LHCN-M2 (cell line): ENCODE measurements at places on chromosomes 13 and 19. TPM values are rescaled to one million over a fixed set of nuclear protein-coding genes. Genes with fewer than 3 reads are reported as not detected.

- no peak for DNase-seq
These were observed 890.1 kb upstream of the PCDH20 start for GRCh38 chr13:62305756-62306155.

- no peak for DNase-seq
These were observed 953.2 kb downstream of the DIAPH3 start for GRCh38 chr13:59210543-59210942.

GRCh38 chr13:60152904-60153303, 10.8 kb downstream of the DIAPH3 start:
- DNase-seq, result no peak

GRCh38 chr19:41563854-41564514, 12.0 kb upstream of the CEACAM21 start:
- DNase-seq, result no peak

DNA sequence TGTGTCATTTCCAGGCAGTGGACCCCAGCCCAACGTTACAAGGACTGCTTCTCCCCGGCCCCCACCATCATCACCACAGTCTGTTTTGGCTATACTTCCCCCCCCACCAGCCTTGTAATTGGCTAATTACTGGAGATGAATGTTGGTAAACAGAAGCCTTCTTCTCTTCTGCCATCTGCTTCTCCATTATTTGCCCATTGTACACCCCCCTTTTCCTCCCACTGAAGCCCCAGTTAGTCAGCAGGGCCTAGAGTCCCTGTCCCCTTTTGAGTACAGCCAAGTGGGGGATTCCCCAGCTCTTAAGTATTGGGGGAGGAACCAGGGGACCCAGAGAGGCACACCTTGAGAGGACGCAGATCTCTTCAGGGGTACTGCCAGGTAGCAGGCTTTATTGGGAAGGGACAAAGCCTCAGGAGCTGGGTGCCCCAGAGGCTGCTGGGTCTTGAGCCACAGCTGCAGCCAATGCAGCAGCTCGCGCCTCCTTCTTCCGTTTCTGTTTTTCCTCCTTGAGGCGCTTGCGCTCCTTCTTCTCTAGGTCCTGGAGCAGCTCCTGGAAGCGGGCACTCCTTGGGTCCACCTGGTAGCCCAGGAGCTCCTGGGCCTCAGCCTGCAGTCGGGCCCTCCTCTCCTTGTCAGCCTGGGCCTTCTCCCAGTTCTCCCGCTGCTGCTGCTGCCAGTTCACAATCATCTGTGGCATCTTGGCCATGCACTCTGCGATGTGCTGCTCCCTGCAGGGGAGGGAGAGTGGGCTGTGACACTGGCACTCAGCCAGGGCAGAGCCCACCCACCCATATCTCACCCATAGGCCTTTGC, 3.0 kb downstream of the GADD45GIP1 start:
- DNase-seq, result no peak

GRCh38 chr13:43751624-43752023, 35.1 kb downstream of the ENOX1 start:
- no peak for DNase-seq

The FSD1 gene
- total RNA-seq, result 11.7 and 13.8 TPM in 2 replicates

The RNF225 gene
- total RNA-seq, result 0.29 TPM in 1 of 2 replicates, not detected in the other

The LGALS4 gene
- not detected in 2 replicates for total RNA-seq

The C19orf85 gene
- total RNA-seq, result not detected in 2 replicates
